CD4-positive, alpha-beta T cell (primary cell): ENCODE measurements at places on chromosomes 6 and 20. TPM values are rescaled to one million over a fixed set of nuclear protein-coding genes. Genes with fewer than 3 reads are reported as not detected.

Gene ADGB
- total RNA-seq: not detected

Gene CLPSL1
- total RNA-seq: not detected

Gene BPI
- not detected for total RNA-seq

Gene MEI4
- not detected for total RNA-seq

DNA sequence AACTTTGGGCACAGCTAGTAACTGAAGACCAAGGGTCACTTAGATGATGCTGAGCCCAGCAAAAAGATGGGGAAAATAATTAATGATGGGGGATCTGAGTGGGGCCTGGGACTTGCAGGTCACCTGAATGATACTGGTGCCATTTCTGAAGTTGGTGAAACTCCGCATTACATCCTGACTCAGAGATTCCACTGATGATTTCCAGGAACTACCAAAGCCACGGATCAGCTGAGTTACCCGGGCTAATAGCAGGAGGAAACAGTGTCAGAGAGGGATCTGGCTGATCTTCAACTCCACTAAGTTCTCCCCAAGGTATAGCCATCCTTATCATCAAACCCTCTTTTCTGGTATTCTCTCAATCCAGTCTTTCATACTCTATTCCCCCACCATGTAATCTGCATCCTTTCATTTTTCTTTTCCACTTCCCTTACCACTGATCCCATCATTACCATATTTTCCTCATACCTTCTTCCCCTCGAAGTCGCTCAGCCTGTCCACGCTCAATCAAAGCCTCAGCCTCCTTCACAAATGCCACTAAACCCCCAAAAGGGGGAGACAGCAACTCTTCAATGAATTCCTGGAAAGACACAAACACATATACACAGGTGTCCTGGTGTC lies 20.2 kb downstream of the VPS52 start:
- no peak overlapping the region for H3K4me3 ChIP-seq
- no peak overlapping the region for H3K27ac ChIP-seq
- peaks cover 20% of the 10 kb centered on the region for H3K36me3 ChIP-seq
- peaks cover 32% of the 10 kb centered on the region for H3K4me1 ChIP-seq

DNA sequence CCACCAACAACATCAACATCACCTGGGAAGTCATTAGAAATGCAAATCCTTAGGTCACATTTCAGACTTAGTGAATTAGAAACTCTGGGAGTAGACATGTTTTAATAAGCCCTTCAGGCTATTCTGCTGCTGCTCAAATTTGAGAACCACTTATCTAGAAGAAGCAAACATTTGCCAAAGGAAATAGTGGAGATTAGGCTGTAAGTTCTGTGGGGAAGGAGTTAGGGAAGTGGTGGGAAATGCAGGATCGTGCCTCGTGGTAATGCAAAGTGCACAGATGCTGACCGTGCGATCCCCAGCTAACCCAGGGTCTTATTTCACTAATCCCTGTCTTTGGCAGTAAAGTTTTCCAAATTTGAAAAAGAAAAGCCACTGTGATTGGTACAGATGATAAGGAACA lies 328.5 kb downstream of the EPM2A start:
- H3K27me3 ChIP-seq: no peaks in the 10 kb centered on the region
- no peaks in the 10 kb centered on the region for H3K36me3 ChIP-seq
- DNase-seq: no peak
- no peak overlapping the region for H3K4me3 ChIP-seq
- no peak overlapping the region for H3K27ac ChIP-seq
- no peaks in the 10 kb centered on the region for H3K4me1 ChIP-seq

DNA sequence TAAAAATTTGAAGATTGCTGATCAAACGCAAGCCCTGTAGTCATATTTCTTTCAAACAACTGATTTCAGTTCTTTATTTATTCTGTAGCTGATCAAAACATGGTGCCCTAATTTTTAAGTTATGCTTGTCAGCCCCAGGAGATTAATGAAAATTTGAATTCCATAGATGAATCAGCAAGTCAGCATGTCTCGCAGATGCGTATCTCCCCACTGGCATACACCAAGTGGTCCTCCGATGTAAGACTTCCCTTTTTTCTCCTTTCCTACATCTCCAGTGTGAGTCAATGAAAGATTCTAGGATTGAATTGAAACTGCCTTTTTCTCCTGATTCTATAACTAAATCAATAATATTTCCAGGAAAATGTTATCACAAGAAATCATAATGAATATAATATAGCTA lies 539.6 kb upstream of the NOX3 start:
- H3K27ac ChIP-seq: no peak overlapping the region
- H3K4me3 ChIP-seq: no peak overlapping the region
- no peak for DNase-seq
- H3K4me1 ChIP-seq: no peaks in the 10 kb centered on the region

DNA sequence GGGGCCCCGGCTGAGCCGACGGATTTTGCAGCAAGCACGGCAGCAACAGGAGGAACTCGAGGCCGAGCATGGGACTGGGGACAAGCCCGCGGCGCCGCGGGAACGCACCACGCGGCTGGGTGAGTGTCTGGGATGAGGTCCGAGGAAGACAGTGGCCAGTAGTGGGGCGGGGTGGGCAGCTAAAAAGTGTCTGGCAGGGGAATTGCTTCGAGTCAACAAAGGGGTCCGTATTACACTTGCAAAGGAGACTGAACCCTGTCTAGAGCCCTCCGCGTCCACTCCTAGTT lies 356 bp downstream of the BYSL start:
- peak overlapping the region; percentile 78 for H3K4me3 ChIP-seq
- DNase-seq: peak; percentile 27
- peaks cover 31% of the 10 kb centered on the region for H3K4me1 ChIP-seq
- H3K27ac ChIP-seq: peak overlapping the region; percentile 98
- H3K36me3 ChIP-seq: peaks cover 4% of the 10 kb centered on the region
- no peaks in the 10 kb centered on the region for H3K27me3 ChIP-seq

DNA sequence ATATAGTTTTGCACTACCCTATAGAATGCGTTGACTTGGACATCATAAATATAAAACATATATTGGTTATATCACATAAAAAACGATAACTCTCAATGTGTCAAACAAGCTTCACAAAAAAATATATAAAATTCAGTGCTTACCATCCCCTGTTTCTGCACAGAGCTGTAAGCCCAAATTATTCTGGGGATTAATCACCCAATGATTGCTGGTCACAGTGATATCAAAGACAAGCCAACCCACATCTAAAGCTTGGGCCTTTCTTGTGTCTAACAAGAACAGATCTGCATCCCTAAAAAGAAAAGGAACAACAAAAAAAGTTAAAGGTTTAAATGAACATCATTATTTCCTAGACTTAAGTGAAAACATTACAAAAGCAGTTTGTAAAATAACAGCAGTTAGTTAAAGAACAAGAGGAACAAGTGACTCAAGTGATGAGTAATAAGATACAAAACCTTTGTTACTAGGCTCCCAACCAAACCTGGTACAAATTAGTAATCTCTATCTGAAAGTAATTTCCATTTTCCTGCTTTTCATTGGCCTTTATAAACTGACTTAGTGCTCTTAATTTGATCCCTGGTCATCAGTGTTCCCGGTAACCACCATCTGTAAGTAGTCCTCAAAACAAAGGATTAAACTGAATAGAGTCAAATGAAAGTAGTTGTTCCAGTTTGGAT lies 81.1 kb downstream of the BMP5 start:
- no peak overlapping the region for H3K4me3 ChIP-seq
- no peak overlapping the region for H3K27ac ChIP-seq
- H3K4me1 ChIP-seq: no peaks in the 10 kb centered on the region
- H3K27me3 ChIP-seq: no peaks in the 10 kb centered on the region

DNA sequence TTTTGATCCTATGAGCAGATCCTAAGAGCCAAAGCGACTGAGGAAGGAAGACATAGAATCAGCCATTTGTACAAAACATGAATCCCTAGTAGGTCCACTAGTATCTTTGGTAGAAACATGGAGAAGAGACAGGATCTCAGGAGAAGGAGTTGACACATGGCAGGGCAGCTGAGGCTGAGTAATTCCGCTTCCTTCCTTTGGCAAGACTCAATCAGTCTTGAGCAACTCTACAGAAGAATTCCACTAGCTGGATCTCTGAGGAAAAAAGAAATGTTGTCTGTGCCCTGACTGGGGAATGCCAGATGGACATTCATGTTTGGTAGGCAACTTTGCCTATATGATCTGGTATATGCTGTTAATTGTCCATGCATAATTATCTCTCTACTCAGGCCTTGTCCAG lies 35.3 kb downstream of the ESR1 start:
- no peaks in the 10 kb centered on the region for H3K27me3 ChIP-seq
- H3K4me1 ChIP-seq: no peaks in the 10 kb centered on the region
- no peak overlapping the region for H3K4me3 ChIP-seq
- no peak for DNase-seq

DNA sequence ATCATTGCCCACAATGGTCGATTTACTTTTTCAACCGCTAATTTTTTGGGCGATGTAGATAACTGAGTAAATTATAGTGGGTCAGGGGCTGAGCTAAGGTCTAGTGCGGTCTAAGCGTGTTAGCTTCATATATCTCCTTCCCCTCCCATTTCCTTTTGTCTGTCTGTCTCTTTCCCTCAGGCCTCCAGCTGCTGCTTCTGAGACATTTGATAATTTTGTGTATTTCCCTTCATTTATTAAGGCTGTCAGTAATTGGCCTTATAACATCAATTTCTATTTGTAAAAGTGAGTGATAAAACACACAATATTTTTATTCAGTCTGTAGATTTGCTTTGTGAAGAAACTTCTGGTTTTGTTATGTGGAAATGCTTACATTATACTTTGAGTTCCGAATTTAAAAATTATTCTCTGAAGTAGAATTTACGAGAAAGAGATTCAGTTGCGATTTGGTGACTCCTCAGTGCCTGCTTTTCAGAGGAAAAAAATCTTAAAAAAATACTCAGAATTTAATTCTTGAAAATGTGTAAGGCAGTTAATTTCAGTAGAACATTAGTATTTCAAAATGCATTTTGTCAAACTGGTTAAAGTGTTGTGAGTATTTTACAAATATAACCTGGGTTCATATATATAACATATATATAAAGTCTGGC lies 1.4 kb downstream of the TMEM170B start:
- peak overlapping the region; percentile 73 for H3K4me3 ChIP-seq
- no peak overlapping the region for H3K27ac ChIP-seq
- no peaks in the 10 kb centered on the region for H3K27me3 ChIP-seq
- peaks cover 14% of the 10 kb centered on the region for H3K4me1 ChIP-seq

- no peaks in the 10 kb centered on the region for H3K27me3 ChIP-seq
- no peaks in the 10 kb centered on the region for H3K4me1 ChIP-seq
- no peaks in the 10 kb centered on the region for H3K36me3 ChIP-seq
- DNase-seq: no peak
- H3K4me3 ChIP-seq: no peak overlapping the region
Measured at GRCh38 chr6:145882121-145882531, 67.5 kb upstream of the FBXO30 start.

GRCh38 chr6:169251371-169251802 lies 2.3 kb downstream of the THBS2 start:
- H3K36me3 ChIP-seq: no peaks in the 10 kb centered on the region
- H3K4me1 ChIP-seq: peaks cover 7% of the 10 kb centered on the region
- no peak for DNase-seq
- H3K27ac ChIP-seq: no peak overlapping the region

DNA sequence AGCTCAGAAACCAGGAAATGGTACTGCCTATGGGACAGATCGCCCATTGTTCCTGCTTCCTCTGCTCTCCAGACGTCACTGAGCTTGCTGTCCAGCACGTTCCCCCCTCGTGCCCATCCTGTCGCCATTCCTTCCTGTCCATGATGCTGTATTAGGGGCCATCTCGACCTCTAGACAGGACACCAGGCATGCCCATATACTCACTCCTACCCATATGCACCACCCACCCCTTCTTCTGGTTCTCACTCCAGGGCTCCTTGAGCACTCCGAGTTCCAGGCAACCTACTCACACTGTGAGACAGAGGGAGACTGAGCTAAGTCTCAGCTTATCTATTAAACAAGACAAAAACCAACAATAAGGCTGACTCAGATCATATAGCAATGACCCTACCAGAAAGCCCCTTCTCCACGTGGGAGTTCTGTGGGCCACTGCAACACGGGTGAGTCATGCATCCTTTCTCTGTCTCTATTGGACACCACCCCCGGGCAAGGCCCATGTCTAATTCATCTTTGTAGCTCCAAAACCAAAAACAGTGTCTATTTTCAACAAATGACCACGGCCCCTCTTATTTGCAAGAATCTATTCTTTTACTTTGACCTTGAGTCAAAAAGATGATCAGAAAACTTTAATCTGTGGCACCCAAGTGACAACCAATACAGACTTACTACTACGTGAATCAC lies 65.7 kb downstream of the PSMG4 start:
- H3K27me3 ChIP-seq: no peaks in the 10 kb centered on the region
- no peak overlapping the region for H3K4me3 ChIP-seq
- no peaks in the 10 kb centered on the region for H3K4me1 ChIP-seq
- no peak overlapping the region for H3K27ac ChIP-seq

DNA sequence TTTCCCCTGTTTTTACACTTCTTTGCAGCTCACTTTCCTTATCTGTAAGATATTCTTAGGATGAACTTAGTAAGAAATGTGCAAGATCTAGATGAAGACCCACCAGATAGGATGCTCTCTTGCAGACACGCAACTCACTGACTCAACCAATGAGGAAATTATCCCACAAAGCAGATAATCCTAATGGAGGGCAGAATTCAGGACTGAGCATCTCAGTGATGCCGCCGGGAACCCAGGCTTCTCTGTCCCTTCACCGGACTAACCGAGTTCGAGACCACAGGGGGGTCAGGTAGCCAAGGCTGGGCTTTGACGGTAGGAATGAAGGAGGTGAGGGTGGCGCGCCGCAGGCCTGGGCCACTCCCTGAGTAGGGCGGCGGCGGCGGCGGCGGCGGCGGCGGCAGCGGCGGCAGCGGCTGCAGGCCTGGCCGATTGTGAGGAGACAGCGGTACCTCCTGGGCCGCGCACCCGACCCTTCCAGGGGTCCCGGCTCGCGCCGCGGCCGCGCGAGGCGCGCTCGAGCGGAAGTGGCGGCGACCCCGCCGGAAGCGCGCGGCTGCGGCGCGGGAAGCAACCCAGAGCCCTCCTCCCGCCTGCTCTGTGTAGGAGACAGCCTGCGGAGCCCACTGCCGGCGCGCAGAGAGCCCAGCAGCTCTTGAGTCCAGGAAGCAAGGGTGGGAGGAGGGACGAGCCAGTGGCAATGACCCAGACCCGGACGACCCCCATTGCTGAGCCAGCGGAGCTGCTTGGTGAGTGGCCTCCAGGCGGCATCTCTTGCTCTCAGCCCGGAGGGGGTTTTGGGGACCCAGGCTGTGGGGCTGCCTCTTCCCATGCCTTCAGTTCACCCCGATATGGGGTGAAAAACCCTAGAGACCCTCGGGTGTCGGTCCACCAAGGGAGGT lies at the start of gene KHDC1:
Gene KHDC1 (minus strand): TSS at position 526 of the 899 bp plus-strand sequence. CDS start 20,679 bp downstream, outside the sequence.
- no peaks in the 10 kb centered on the region for H3K36me3 ChIP-seq
- peaks cover 19% of the 10 kb centered on the region for H3K4me1 ChIP-seq
- DNase-seq: peak; percentile 75
- H3K4me3 ChIP-seq: peak within 1 kb of the TSS; percentile 78

DNA sequence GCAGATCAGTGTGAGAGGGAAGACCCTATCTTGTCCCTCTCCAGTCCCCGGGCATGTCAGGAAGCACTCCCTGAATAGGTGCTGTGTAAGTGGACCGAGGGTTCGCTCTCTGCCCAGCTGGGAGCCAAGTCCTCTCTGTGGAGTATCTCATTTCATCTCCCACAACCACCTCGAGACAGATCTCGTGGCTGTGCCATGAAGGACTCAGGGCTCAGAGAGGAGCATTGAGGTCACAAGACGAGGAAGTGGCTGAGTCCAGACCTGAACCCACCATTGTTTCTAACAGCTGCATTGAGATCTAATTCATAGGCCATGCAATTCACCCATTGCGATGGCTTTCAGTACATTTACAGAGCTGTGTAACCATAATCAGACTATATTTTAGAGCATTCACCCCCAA lies 34.7 kb upstream of the STX16 start:
- no peak overlapping the region for H3K4me3 ChIP-seq
- no peaks in the 10 kb centered on the region for H3K4me1 ChIP-seq
- no peaks in the 10 kb centered on the region for H3K36me3 ChIP-seq
- DNase-seq: no peak
- H3K27ac ChIP-seq: no peak overlapping the region
- peaks cover 3% of the 10 kb centered on the region for H3K27me3 ChIP-seq
